Thyroid gland (tissue), 4 donors: ENCODE measurements at places on chromosomes 3 and 15. TPM values are rescaled to one million over a fixed set of nuclear protein-coding genes. Genes with fewer than 3 reads are reported as not detected.
A peak's percentile ranks its signal among the peaks of the same experiment; 100 is the strongest.

GRCh38 chr3:10189557-10190354 lies 25.0 kb downstream of the IRAK2 start:
- no peaks in the 10 kb centered on the region for H3K36me3 ChIP-seq
- H3K4me1 ChIP-seq: peaks cover 44% of the 10 kb centered on the region
- DNase-seq: peak; percentile 75
- no peak overlapping the region for H3K4me3 ChIP-seq
- H3K27me3 ChIP-seq: no peaks in the 10 kb centered on the region

KLHL40 gene
- total RNA-seq: not detected

ECE2 gene
- not detected for total RNA-seq

- DNase-seq: no peak
- H3K27ac ChIP-seq: no peak overlapping the region
- no peaks in the 10 kb centered on the region for H3K4me1 ChIP-seq
- H3K36me3 ChIP-seq: no peaks in the 10 kb centered on the region
- no peak overlapping the region for H3K4me3 ChIP-seq
Measured at GRCh38 chr3:111702996-111703985, 108.1 kb upstream of the ZBED2 start.

RGMA gene
- 3.8 TPM for total RNA-seq

DNA sequence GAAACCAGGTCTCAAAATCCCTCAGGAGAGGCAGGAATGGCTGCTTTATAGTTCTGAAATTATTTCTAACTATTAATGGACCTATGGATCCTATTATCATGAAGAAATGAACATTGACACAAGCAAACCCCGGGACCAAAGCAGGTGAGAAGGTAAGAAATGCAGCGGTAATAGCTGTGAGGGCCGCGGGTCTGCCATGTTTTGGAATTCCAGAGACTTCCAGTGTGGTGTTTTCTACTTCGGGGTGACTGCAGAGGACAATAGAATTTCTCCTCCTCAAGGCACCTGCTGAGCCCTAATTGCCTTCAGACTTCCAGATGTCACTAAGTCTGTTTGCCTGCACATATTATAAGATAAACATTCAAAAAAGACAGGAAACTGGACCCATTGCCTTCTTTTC lies 437.4 kb downstream of the GABRG3 start:
- DNase-seq: no peak
- H3K4me3 ChIP-seq: no peak overlapping the region

ASB14 gene
- total RNA-seq: not detected

COL8A1 gene
- total RNA-seq: 106 TPM

SLC28A1 gene
- not detected for total RNA-seq

GRCh38 chr3:138861798-138862197 lies 27.1 kb upstream of the PIK3CB start:
- H3K27ac ChIP-seq: no peak overlapping the region
- no peaks in the 10 kb centered on the region for H3K36me3 ChIP-seq
- DNase-seq: no peak
- H3K4me1 ChIP-seq: peaks cover 10% of the 10 kb centered on the region
- no peaks in the 10 kb centered on the region for H3K27me3 ChIP-seq
- no peak overlapping the region for H3K4me3 ChIP-seq
